ENCODE measurements at places on chromosomes 5 and 9.
A peak's percentile ranks its signal among the peaks of the same experiment; 100 is the strongest.

- peak; percentile 81 for DNase-seq
Observed at GRCh38 chr5:83662558-83662957, 58.1 kb downstream of the HAPLN1 start.

GRCh38 chr5:103369125-103370120, 110.9 kb downstream of the MACIR start:
- no peak for DNase-seq

GRCh38 chr9:105663914-105664313, 1.7 kb downstream of the TAL2 start:
- DNase-seq, result no peak

- no peak for DNase-seq
Observed at GRCh38 chr5:122404018-122404417, 92.0 kb downstream of the SNCAIP start.

- DNase-seq, result no peak
Observed at GRCh38 chr5:127942246-127943060, 141.1 kb upstream of the SLC12A2 start.

Measured in MV-4-11 (cell line).